NCI-H1417 (cell line): ENCODE measurements at places on chromosomes 2 and 18.

- no peak for DNase-seq
Measured at GRCh38 chr2:55138014-55138881, 88.0 kb upstream of the RTN4 start.

DNA sequence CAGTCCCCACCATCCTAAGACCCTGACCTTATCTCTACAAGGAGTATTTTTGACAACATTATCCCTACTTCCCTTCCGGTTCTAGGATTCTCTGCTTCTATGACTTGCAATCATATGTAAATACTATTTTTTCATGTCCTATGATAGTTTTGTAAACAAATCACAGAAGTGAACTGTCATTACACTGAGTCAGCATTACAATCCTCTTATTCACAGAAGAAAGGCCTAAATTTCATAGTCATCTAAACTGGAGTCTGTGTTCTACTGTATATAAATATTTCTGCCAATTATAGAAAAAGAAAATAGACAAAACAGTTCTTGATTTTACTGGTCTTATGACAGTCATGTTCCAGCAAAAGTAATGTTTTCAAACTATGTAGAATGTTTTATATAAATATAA is 265.1 kb downstream of the NCKAP5 start:
- DNase-seq: no peak

- DNase-seq: no peak
Measured at GRCh38 chr2:128689971-128690370, 371.3 kb upstream of the HS6ST1 start.

DNA sequence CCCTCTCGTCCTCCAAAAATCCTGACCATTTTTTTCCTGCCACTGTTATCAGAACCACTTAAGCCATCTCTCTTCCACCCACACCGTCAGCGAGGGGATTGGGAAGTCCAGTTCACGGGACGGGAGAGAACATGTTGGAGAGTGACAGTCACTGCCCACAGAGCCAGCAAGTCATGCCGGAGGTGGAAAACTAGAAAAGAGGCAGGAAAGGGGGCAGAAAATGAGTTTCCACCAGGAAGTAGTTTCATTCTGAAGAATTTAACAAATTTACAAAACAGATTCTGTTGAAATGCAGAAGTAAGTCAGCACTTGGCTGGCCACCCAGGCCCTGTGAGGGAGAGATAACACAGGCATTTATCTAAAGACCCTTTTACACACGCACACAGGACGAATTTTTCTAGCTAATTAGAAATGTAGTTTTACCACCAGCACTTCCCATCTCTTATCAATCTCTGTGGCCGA is 431.3 kb downstream of the TSN start:
- DNase-seq: no peak

GRCh38 chr2:144836635-144837350 is 316.9 kb upstream of the ZEB2 start:
- no peak for DNase-seq

- no peak for DNase-seq
Measured at GRCh38 chr2:185074156-185074555, 475.8 kb downstream of the ZNF804A start.

DNA sequence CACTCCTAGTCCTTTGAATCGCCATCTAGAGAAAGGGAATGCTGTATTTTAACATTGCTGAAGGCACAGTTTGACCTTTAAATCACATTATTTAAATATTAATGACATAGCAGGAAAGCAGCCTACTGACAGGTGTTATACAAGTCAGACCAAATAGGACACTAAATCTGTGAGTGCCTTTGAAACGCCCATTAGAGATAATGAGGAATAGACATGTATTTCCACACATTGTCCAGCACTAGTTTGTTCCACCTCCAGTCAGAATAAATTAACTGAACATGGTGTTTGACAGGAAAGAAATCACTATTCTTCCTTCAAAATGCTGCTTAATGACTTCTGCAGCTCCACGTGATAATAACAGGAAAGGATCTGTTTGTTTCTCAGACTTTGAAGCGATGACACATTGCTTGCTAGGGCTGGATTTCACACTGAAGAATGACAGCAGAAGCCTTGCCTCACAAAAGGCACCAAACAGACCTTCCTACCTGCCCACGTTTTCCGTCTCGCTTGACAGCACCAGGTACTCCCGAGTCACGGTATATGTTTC is 90.5 kb upstream of the DDX18 start:
- no peak for DNase-seq

DNA sequence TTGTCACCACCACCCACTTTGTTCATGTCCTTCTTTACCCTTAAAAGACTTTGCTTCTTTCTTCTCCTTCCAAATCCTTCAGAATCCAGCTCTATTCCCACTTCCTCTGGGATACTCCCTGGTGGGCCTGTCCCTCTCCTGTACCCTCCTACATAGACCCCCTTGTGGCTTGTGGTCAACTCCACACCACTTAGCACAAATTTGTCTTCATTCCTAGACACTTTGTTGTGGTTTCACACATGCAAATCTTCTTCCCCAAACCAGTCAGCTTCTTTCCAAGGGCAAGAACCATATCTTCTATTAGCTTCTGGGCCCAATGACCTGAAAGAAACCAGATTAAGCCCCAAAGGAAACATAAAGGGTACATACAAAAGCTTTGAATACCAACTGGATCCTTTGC is 342.4 kb downstream of the TNS1 start:
- DNase-seq: no peak

GRCh38 chr2:31729442-31730092 is 148.8 kb upstream of the SRD5A2 start:
- DNase-seq: peak; percentile 38

- peak; percentile 22 for DNase-seq
Measured at GRCh38 chr2:31235504-31235902, 1.6 kb downstream of the EHD3 start.

GRCh38 chr18:24051031-24051947 is 36.7 kb downstream of the TTC39C start:
- DNase-seq: no peak

DNA sequence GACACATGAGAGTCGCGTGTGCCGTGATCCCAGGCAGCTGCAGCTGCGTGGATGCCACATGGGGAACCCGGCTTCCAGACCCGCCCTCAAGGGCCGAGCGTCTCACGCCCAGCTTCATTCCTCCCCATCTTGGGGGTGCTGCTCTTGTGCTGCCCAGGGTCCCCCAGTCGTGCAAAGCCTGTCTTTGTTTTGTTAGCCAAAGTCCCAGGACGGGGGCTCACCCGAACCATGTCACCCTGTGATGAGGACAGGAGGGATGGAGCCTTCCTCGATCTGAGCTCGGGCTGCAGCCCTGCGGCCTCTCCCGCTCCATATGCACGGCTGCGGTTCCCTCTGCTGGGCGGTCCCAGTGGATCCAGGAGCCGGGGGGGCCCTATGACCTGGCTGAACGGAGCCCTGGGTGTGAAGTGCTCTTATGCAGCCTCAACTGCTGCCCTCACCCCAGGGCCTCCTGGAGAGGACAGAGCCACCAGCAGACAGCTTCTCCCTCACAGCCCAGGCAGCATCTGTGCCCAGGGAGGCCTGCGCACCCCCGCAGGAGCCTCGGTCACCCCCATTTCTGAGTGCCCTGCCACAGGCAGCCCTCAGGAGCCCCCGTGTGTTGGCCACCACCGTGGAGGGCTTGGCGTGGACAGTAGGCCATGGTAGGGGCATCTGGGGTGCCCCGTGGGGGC is 99.0 kb upstream of the CTDP1 start:
- no peak for DNase-seq

DNA sequence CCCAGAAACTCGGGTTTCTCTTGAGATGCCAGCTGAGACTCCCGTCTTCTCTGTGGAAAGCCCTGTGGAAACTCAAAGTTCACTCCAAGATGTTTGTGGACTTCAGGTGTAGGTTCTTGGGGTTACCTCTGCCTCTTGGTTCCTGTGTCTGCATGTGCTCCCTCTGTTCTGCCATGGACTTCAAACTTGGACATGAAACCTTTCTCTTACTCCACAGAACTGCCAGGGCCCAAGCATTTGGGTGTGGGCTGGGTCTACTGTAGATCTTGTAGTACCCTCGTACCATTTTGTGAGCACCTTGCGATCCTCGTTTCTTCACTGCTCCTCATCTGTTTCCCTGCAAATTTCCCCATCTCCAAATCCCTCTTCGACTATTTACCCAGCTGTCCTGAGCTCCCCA is 175.5 kb downstream of the HAUS1 start:
- no peak for DNase-seq
